ENCODE measurements at places on chromosomes 3 and 15. TPM values are rescaled to one million over a fixed set of nuclear protein-coding genes. Genes with fewer than 3 reads are reported as not detected.
A peak's percentile ranks its signal among the peaks of the same experiment; 100 is the strongest.

KBTBD13 gene
- not detected for total RNA-seq

PLEKHO2 gene
- total RNA-seq, result 11.1 TPM

GADL1 gene
- not detected for total RNA-seq

IL17RE gene
- 1.1 TPM for total RNA-seq

JMJD7 gene
- total RNA-seq, result 13.2 TPM

GCNT3 gene
- total RNA-seq, result not detected

BOC gene
- total RNA-seq, result 0.33 TPM

SLC24A5 gene
- not detected for total RNA-seq

CALML4 gene
- total RNA-seq, result 5.4 TPM

- DNase-seq, result no peak
- no peaks in the 10 kb centered on the region for H3K4me1 ChIP-seq
- H3K36me3 ChIP-seq, result no peaks in the 10 kb centered on the region
These were observed 22.0 kb upstream of the RBSN start for GRCh38 chr3:15120986-15121385.

- H3K27ac ChIP-seq, result no peak overlapping the region
- H3K4me1 ChIP-seq, result no peaks in the 10 kb centered on the region
- DNase-seq, result no peak
- H3K27me3 ChIP-seq, result no peaks in the 10 kb centered on the region
- no peak overlapping the region for H3K4me3 ChIP-seq
These were observed 39.9 kb upstream of the ADCY5 start for GRCh38 chr3:123488645-123489347.

DNA sequence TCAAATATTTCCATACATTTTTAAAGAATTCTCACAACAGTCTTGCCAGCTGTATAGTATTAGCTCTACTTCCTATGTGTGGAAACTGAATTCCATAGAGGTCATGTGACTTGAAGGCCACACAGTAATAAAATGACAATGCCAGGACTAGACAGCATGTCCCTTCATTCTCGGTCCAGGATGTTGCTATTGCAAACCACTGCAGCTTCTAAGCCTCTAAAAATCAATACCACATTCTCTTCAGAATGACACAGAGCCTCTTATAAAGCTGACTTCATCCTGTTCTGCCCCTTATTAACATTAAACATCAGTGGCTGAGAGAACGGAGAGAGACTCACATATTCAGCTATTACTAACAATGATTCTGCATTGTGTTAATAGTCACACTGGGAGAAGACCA is 240.3 kb upstream of the PEX5L start:
- H3K27ac ChIP-seq, result no peak overlapping the region
- H3K4me1 ChIP-seq, result no peaks in the 10 kb centered on the region
- H3K36me3 ChIP-seq, result no peaks in the 10 kb centered on the region
- no peaks in the 10 kb centered on the region for H3K27me3 ChIP-seq
- no peak overlapping the region for H3K4me3 ChIP-seq

- DNase-seq, result peak; percentile 39
- H3K27ac ChIP-seq, result no peak overlapping the region
- H3K4me1 ChIP-seq, result no peaks in the 10 kb centered on the region
- H3K36me3 ChIP-seq, result no peaks in the 10 kb centered on the region
- no peaks in the 10 kb centered on the region for H3K27me3 ChIP-seq
These were observed 138.0 kb downstream of the FBN1 start for GRCh38 chr15:48507416-48508065.

- H3K27me3 ChIP-seq, result peaks cover 16% of the 10 kb centered on the region
- H3K4me1 ChIP-seq, result no peaks in the 10 kb centered on the region
These were observed 8.5 kb upstream of the MYH15 start for GRCh38 chr3:108518895-108519294.

DNA sequence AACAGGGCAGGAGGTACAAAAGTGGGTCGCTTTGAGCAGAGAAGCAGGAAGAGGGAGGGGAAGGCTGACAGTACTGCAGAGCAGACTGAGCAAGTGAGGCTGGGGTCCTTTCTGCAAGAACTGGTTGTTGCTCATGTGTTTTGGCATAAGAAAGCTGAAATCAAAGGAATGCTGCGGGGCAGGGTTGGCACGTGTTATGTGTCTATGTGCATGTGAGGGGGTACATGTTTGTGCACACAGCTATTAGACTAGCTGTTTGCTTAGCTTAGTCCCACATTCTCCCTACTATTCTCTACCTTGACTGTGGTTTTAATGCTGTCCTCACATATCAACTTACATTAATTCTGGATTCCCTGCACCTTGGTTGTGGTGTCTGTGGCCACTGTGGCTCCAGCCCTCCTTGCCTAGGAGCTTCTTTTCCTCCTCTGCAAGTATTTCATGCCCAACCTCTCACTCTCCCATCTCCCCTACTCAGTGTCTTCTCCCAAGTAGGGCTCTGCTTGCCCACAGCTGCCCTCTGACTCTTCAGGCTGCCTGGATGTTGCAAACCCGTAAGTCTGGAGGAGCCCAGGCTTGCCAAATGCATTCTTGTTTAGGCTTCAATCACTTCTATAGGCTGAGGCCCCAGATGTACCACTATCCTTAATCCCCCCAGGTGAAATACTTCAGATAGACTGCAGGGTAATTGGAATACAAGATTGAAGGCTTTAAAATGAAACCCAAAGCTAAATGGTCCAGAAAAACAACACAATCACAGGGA is 4.8 kb downstream of the TAGLN3 start:
- no peak for DNase-seq
- H3K27ac ChIP-seq, result no peak overlapping the region
- no peaks in the 10 kb centered on the region for H3K4me1 ChIP-seq
- no peaks in the 10 kb centered on the region for H3K36me3 ChIP-seq
- H3K27me3 ChIP-seq, result no peaks in the 10 kb centered on the region

GRCh38 chr3:157061265-157061664 is 98.7 kb downstream of the CCNL1 start:
- no peaks in the 10 kb centered on the region for H3K27me3 ChIP-seq
- no peak overlapping the region for H3K4me3 ChIP-seq
- no peaks in the 10 kb centered on the region for H3K36me3 ChIP-seq

- H3K36me3 ChIP-seq, result no peaks in the 10 kb centered on the region
- peaks cover 6% of the 10 kb centered on the region for H3K4me1 ChIP-seq
- H3K27ac ChIP-seq, result no peak overlapping the region
- H3K27me3 ChIP-seq, result no peaks in the 10 kb centered on the region
- DNase-seq, result no peak
- no peak overlapping the region for H3K4me3 ChIP-seq
These were observed 4.5 kb upstream of the ULK3 start for GRCh38 chr15:74847432-74847831.

GRCh38 chr3:14439501-14440167 is 37.2 kb downstream of the SLC6A6 start:
- DNase-seq, result no peak
- H3K36me3 ChIP-seq, result no peaks in the 10 kb centered on the region
- H3K4me1 ChIP-seq, result peaks cover 65% of the 10 kb centered on the region
- peak overlapping the region; percentile 72 for H3K27ac ChIP-seq

- no peaks in the 10 kb centered on the region for H3K4me1 ChIP-seq
- H3K27me3 ChIP-seq, result no peaks in the 10 kb centered on the region
- no peak overlapping the region for H3K27ac ChIP-seq
- H3K36me3 ChIP-seq, result no peaks in the 10 kb centered on the region
- no peak for DNase-seq
These were observed 1271.0 kb downstream of the NSUN3 start for GRCh38 chr3:95333826-95334225.

- no peak overlapping the region for H3K4me3 ChIP-seq
- H3K27ac ChIP-seq, result no peak overlapping the region
- H3K36me3 ChIP-seq, result no peaks in the 10 kb centered on the region
- H3K27me3 ChIP-seq, result no peaks in the 10 kb centered on the region
- DNase-seq, result no peak
These were observed 59.8 kb downstream of the SH3BP5 start for GRCh38 chr3:15272426-15273196.

DNA sequence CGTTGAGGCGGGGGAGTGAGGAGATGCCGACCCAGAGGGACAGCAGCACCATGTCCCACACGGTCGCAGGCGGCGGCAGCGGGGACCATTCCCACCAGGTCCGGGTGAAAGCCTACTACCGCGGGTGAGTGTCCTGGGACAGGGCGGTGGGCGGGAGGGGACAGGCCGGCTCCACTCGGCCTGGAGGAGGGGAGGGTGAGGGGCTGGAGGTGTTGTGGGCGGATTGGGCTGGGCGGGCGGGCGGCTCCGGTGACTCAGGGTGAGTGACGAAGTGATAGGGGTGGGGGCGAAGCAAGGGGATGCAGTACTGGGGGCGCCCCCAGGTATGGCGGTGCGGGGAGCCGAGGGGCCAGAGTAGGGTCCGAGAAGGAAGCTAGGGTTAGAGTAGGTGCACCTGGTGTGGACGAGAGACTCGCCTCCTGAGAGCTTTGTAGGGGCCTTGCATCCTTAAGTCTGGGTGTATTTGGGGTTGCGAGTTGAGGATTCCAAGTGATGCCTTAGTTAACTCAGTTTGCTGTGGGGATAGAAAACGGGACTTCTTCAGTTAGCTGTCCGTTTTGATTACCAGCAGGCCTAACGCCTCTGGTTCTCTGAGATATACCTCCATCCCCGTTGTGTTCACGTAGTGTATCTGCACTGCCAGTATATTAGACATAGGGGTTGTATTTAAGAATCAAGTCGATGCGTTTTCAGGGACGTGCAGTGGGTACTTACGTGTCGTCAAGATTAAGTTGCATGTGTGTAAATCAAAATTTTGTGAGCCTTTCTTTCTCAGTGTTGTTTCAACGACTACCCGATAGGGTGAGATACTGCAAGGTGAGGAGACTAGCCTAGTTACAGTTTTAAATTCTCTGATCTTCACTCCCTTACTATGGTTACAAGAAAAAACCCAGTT is 670 bp downstream of the PRKCI start:
- peaks cover under 1% of the 10 kb centered on the region for H3K4me1 ChIP-seq
- no peak for DNase-seq
- H3K4me3 ChIP-seq, result peak overlapping the region; percentile 95
- no peaks in the 10 kb centered on the region for H3K27me3 ChIP-seq
- peak overlapping the region; percentile 98 for H3K27ac ChIP-seq

- no peaks in the 10 kb centered on the region for H3K36me3 ChIP-seq
- DNase-seq, result no peak
- no peaks in the 10 kb centered on the region for H3K4me1 ChIP-seq
- no peak overlapping the region for H3K27ac ChIP-seq
- no peaks in the 10 kb centered on the region for H3K27me3 ChIP-seq
These were observed 34.1 kb downstream of the SHC4 start for GRCh38 chr15:48929661-48930060.

DNA sequence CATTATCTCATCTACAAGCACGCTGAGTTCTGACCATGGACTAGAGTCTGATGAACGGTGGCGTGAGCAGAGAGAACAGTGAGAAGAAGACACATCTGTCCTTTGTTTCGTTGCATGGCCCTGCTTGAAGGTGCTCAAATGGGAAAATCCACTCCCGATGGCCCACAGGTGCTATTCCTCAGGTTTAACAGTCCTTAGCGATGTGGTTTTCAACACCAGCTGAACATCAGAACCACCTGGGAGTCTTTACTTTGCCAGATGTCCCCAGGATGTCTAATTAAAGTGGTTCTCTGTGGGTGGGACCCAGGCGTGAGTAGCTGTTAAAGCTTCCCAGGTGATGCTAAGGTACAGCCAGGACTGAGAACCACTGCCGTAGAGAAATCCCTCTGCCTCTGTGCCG is 13.0 kb downstream of the ADAMTS17 start:
- no peaks in the 10 kb centered on the region for H3K27me3 ChIP-seq
- no peak for DNase-seq
- H3K4me3 ChIP-seq, result no peak overlapping the region
- no peaks in the 10 kb centered on the region for H3K36me3 ChIP-seq

- H3K4me3 ChIP-seq, result no peak overlapping the region
- H3K36me3 ChIP-seq, result peaks cover 16% of the 10 kb centered on the region
- DNase-seq, result no peak
- no peaks in the 10 kb centered on the region for H3K27me3 ChIP-seq
- H3K27ac ChIP-seq, result no peak overlapping the region
These were observed 93.0 kb downstream of the PGPEP1L start for GRCh38 chr15:98914626-98915025.

DNA sequence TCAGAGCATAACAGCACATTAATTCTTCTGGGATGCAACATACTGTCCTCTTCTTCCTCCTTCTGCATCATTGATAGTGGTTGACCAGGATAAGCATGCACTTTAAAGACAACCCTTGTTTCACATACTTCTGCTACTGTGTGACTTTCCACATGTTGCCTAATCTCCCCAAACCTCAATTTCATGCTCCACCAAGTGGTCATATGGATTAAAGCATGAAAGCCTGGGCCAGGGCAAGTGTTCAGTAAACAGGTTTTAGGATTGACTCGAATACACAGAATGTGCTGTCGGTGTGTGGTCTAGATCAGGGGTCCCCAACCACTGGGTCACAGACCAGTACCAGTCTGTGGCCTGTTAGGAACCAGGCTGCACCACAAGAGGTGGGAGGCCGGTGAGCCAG is 22.5 kb upstream of the BFSP2 start:
- H3K27me3 ChIP-seq, result no peaks in the 10 kb centered on the region
- DNase-seq, result no peak
- no peak overlapping the region for H3K4me3 ChIP-seq
- no peaks in the 10 kb centered on the region for H3K36me3 ChIP-seq
- H3K27ac ChIP-seq, result no peak overlapping the region

DNA sequence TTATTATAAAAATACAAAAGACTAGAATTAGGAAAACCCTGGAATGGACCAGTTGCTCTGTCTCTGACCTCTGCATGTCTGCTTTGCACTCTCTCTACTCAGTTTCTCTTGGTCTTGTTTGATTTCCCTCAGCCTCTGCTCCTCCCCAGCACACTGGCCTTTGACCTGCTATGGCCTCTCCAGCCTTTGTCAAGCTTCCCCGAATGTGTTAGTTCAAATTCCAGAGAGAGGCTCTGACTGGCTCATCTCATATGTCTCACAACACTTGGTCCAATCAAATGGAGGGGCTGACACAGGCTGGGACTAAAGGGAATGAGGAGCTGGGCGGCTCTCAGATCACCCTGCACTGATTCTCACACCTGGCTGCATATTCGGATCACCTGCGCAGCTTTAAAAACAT is 52.4 kb upstream of the CMTM8 start:
- H3K36me3 ChIP-seq, result no peaks in the 10 kb centered on the region
- H3K27me3 ChIP-seq, result no peaks in the 10 kb centered on the region
- H3K4me1 ChIP-seq, result no peaks in the 10 kb centered on the region
- DNase-seq, result no peak
- H3K27ac ChIP-seq, result no peak overlapping the region
- H3K4me3 ChIP-seq, result no peak overlapping the region

GRCh38 chr15:88911766-88912118 is 1.4 kb downstream of the MFGE8 start:
- peaks cover 50% of the 10 kb centered on the region for H3K4me1 ChIP-seq
- H3K27me3 ChIP-seq, result no peaks in the 10 kb centered on the region
- peak overlapping the region; percentile 97 for H3K27ac ChIP-seq

- no peak for DNase-seq
- no peak overlapping the region for H3K4me3 ChIP-seq
- no peak overlapping the region for H3K27ac ChIP-seq
- no peaks in the 10 kb centered on the region for H3K36me3 ChIP-seq
These were observed 23.8 kb downstream of the MEX3B start for GRCh38 chr15:82021992-82022391.

DNA sequence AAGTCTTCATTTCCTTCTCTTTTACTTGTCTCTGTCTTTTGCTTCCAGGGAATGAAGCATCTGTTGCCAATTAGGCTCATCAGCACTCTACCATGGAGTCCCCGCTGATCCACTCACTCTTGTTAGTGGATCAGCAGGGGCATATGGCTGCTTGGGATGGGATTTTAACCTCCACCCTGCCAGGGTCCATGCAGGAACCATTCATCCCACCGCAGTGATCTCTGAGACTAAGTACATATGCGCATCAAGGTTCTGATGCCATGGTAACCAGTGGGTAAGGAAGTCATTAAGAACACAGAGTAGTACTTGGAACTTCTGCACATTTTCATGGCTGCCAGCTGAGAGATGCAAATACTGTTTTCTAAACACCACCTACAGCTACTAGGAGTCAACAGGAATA is 374.0 kb upstream of the ALCAM start:
- DNase-seq, result no peak
- no peaks in the 10 kb centered on the region for H3K36me3 ChIP-seq
- H3K4me3 ChIP-seq, result no peak overlapping the region
- H3K27ac ChIP-seq, result no peak overlapping the region
- no peaks in the 10 kb centered on the region for H3K27me3 ChIP-seq
